OCI-M1 (cell line): ENCODE measurements at places on chromosomes 7 and 10.
A peak's percentile ranks its signal among the peaks of the same experiment; 100 is the strongest.

DNA sequence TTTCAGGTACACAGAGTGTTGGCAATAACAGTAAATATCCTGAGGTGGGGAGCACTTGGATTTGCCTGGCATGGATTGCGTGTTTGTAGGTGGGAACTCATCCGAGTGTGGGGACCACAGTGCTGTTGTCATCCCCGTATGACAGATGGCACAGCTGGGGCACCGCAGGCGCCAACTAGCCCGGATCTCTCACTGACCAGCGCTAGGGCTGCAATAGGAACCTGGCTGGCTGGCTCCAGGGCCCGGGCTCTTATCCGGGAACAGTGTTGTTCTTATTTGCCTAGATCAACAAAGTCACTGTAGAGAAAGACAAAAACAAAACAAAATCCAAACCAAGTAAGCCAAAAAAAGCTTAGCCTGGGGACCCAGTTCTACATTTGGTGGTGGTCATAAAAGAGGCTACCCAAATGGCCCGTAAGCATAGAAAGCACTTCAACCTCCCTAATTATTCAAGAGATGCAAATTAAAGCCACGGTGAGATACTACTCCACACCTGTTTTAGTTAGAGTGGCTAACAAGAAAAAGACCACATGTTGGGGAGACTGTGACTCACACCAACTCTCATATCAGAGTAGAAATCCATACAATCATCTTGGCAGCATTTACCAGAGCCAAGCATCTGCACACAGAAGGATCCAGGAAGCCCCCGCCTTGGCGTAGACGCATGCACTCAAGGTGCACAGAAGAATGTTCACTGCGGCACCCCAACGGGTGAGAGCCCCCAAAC is 27.2 kb upstream of the PFKFB3 start:
- no peak for DNase-seq

- DNase-seq, result peak; percentile 79
Observed at GRCh38 chr7:80135309-80136104, 876 bp downstream of the GNAI1 start.

GRCh38 chr7:16431646-16432424 is 10.5 kb upstream of the CRPPA start:
- peak; percentile 82 for DNase-seq

DNA sequence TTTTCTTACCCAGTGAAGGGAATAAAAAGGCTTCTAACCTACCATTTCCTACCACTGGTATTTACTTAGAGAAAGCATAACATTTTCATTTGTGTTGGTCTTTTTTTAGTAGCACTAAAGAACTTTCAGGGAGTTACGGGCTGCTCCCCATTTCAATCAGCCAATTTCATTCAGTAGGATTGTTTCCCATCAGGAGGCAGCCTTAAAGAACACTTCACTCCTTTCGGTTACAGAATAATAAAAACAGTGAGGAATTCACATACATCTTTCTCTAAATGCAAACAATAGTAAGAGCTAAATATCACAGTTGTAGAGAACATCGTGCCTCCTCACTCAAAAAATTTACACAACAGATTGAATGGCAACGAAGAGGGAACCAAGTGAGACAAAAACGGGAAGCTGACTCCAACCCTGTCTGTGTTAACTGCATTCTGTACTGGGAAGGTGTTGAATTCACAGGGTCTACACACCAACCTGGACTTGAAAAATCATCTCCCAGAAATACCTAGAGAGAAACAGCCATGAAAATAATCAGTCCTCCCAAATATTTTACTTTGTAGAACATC is 55.5 kb upstream of the ABLIM1 start:
- DNase-seq, result peak; percentile 4

DNA sequence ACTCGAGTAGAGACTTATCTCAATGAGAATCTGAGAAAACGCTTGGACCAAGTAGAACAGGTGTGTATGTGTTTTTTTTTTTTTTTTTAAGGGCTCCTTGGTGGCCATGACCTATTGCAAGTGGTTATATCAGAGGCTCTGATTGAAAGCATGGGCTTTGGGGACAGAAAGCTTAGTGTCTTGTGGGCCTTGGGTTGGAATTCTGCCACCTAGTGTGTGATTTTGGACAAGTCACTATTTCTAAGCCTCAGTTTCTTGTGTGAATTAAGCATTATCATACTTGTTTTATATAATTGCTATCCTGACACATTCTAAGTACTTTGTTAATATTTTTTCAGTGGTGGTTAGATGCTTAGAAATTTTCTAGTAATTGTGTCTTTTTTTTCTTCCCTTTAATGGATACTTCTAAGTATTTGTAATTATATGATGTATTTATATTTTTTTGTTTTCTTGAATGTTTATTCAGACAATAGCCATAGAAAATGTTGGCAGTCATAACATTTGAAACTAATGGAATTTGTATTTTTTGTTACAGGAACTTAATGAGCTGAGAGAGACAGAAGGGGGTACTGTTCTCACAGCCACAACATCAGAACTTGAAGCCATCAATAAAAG is 33.1 kb downstream of the SMC3 start:
- peak; percentile 83 for DNase-seq

DNA sequence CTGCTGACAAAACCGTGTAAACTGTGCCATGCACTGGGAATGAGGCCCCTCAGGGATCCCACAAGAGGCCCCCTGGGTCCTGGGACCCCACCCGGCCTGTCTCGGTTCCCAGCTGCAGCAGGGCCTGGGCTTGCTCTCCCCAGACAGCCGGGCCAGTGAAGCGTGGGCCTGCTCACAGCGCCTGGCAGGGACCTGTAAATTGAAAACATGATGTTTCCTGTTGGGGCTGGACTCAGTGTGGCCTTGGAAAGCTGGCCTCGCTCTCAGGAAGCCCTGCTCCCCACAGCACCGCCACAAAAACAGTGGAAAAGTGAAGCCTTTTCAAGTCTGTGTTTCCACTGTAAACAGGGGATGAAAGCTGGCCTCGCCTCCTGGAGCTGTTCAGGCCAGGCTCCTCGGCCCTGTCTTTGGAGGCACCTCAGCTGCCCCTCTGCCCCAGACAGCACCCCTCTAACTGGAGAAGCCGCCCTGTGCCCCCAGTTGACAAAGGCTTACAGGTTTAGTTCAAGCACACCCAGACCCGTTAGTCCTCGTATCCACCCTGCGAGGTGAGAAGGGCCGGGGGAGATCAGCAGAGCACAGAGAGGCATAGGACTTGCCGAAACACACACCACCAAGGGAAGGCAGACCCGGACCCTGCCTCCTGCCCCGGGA is 108.3 kb downstream of the ZMIZ1 start:
- DNase-seq, result no peak

GRCh38 chr7:13911909-13912308 is 77.6 kb downstream of the ETV1 start:
- DNase-seq, result no peak

DNA sequence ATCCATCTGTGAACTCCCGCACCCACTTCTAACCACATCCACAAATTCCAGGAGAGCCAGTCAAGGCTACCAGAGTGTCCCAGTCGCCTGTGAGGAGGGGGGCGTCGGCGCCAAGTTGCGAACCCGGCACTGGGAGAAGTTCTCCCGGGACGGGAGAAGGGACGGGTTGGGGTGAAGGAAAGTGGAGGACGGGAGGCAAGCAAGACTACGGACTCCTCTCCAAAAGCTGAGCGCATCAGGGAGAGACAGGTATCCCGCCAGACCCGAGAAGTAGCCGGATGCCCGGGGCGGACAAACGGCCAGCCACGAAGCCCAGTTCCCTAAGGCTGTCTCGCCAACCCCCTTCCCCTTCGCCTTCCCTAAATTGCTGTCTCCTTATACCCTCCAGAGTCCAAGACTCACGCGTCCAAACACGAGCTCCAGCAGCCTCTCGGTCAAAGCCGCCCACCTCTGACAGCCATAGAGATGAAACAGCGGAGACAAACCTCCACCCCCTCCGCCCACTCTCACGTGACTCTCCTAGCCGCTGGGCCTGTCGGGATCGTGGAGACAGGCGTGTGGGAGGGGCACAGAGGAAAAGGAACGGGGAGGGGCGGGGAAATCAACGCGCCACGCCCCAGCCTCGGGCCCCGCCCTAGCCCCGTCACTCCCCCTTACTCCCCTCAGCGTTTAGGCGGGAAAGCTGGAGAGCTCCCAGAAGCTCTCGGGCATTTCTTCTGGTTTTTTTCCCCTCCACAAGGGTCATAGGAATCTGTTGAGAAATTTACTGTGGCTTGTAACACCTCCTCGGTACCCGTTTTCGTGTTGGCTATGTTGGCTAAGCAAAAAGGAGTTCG is at the start of gene MICU1:
Gene MICU1 (minus strand): TSS at position 472 of the 836 bp plus-strand sequence. CDS start 59,286 bp downstream, outside the sequence.
- peak; percentile 99 for DNase-seq

GRCh38 chr10:104557966-104558365 is 83.1 kb upstream of the SORCS3 start:
- DNase-seq, result no peak

- DNase-seq, result no peak
Observed at GRCh38 chr7:123879628-123880027, 34.7 kb downstream of the HYAL4 start.

DNA sequence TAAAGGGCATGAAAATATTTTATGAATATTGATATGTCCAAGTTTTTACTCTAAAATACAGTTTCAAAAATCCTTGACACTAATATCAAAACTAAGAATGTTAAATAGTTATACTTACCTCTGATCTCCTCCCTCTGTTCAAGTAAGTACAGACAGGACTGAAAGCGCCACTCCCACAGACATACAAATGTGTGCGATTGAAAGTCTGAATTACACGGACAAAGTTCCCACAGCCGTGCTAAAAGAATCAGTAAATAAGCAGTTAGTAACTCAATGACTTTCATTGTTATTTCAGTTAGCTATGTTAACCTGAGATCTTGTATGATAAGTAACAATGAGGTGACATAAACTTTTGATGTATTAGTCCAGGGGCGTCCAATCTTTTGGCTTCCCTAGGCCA is 100.7 kb downstream of the SEMA3C start:
- DNase-seq, result no peak

DNA sequence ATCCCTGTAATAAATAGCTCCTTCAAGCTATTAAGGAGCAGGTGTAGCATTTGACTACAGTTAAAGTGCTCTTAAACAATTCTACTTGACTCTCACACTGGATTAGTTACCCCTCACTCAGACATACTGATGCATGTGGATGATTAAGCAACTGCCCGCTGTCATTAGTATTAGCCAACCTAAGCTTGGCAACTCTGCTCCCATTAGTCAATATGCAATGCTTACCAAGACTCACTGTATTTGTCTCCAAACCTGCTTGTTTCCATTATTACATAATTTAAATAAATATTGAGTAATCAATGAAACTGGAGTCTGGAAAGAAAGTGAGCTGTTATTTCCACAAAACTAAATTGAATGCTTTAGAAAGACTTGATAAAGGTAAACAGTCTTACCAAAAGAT is 144.0 kb upstream of the ASAH2 start:
- DNase-seq, result no peak

DNA sequence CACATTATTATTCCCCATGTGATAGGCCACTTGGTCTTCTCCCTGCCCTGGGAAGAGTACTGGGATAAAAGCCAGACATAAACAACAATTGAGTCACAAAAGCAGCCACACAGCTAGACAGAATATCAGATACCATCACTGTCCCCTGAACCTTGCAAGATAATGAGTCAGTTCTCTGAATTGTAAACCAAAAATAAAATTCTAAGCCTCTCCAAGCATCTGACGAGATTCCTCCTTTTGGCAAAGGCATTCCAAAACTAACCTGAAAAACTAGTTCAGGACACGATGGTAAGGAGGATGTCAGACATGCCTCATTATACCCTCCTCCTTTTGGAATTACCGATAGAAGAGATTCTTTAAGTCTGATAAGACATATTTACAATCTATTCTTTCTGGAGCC is 450.7 kb downstream of the HTR7 start:
- DNase-seq, result no peak

GRCh38 chr10:33217854-33218253 is 116.6 kb downstream of the NRP1 start:
- DNase-seq, result no peak
